Cardiac fibroblast (primary cell): ENCODE measurements at places on chromosomes 5 and 9.
A peak's percentile ranks its signal among the peaks of the same experiment; 100 is the strongest.

DNA sequence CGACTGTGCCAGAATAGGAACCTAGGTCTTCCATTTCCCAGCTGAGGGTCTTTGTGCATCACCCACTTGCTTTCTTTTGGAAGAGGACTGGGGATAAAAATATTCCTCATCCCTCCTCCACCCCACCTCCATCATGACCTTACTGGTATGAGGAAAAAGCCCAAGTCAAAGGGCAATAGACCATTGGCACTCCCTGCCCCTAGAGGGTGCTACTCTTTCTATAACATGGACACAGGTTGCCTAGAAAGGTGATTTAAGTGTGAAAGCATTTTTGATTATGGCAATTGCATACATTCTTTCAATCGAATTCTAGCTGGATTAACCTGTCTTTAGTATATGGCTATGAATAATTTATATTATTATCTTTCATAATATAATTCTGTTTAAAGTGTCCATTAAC lies 22.8 kb upstream of the ZNF618 start:
- peak; percentile 7 for DNase-seq

DNA sequence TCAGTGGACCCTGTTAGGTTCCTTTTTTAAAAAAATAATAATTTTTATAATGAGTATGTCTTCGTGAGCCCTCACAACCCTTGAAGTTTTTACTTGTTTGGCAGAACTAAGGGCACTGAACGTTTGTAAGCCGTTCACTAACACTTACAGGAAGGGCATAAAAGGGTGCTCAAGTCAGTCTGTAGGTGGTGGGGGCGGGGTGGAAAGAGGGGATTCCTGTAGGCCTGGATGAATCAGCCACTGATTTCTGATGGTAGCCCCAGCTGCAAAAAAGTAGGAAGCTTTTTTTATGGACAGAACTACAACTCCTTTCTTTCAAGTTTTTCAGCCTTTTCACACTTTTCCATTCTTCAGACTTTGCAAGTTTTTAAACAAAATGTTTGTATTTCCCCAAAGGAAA lies 35.8 kb downstream of the PIK3R1 start:
- DNase-seq, result peak; percentile 50

- no peak for DNase-seq
Measured at GRCh38 chr5:158349987-158350386, 491.0 kb upstream of the CLINT1 start.

- DNase-seq, result no peak
Measured at GRCh38 chr9:130172858-130173665, 858 bp downstream of the NCS1 start.

- no peak for DNase-seq
Measured at GRCh38 chr9:120885958-120886357, 9.0 kb upstream of the PHF19 start.

GRCh38 chr5:113274836-113275414 lies 159.9 kb downstream of the TSSK1B start:
- no peak for DNase-seq

DNA sequence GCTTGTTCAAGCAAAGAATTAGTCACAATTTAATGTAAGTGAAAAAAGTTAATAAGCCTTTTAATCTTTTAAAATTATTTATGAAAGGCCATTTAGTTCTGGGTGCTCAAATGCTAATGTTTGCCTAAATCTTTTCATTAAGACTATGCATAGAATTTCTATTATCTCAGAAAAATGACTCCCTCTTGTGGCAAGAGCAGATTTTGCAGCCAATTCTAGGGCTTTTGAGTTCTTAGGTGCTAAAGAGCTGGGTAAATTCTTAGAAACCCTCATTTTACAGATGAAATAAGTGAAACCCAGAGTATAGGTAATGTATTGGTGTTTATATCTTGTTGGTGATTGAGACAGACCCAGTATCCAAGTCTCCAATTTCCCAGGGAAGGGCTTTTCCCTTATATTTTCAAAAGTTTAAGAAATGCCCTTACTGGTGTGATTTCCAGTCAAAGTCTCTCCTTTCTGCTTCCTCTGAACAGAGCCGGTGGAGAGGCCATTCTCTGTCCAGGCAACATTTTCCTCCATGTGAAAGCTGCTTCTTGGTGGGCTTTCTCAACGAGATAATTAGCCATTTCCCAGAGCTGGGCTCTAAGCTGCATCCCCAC lies 24.1 kb upstream of the PCSK5 start:
- DNase-seq, result peak; percentile 67

DNA sequence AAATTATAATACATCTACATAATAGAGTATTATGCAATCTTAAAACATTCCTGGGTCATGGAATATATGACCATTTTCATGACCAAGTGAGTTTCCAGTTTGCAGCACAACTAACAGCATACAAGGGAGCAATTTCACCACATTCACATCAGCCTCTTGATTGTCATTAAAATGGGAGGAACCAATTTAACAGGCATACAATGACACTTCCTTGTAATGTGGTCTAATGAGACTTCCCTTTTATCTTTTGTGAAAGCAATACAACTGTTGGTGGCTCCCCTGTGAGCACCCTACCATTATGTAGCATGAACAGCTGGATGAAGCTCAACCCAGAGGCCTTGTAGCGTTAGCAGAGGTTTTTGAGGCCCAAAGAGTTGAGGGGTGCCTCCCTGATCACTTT lies 13.6 kb upstream of the TMOD1 start:
- no peak for DNase-seq

DNA sequence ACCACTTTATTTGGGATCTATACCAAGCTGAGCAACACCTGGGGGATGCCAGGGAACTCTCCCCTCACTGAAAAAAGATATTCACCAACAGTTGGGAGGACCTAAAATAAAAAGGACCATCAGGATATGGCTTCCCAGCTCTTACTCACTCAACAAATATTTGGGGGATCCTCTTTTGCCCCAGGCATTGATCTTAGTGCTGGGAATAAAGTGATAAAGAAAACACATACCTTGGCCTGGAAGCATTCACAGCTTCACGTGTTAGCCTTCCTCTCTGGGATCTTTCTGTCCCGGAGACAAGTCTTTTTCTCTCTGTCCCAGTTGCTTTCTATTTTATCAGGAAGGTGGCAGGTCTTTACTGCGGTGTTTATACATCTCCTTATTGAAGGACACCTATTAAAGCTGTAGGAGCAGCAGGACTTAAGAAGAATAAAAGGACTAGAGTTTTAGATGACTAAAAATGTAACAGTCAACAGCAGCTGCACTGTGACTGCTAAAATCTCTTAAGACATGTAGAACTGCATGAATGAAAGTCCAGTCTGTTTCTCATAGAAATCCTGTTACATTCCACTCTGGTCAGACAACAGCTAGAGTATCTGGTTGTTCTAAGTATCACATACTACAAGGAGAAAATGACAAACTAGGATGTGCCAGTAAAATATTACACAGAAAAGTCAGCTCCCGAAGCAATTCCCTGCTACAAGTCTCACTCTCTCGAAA lies 90.0 kb upstream of the ITGA2 start:
- DNase-seq, result no peak

- peak; percentile 70 for DNase-seq
Measured at GRCh38 chr5:115068239-115069086, 101.2 kb downstream of the TRIM36 start.

DNA sequence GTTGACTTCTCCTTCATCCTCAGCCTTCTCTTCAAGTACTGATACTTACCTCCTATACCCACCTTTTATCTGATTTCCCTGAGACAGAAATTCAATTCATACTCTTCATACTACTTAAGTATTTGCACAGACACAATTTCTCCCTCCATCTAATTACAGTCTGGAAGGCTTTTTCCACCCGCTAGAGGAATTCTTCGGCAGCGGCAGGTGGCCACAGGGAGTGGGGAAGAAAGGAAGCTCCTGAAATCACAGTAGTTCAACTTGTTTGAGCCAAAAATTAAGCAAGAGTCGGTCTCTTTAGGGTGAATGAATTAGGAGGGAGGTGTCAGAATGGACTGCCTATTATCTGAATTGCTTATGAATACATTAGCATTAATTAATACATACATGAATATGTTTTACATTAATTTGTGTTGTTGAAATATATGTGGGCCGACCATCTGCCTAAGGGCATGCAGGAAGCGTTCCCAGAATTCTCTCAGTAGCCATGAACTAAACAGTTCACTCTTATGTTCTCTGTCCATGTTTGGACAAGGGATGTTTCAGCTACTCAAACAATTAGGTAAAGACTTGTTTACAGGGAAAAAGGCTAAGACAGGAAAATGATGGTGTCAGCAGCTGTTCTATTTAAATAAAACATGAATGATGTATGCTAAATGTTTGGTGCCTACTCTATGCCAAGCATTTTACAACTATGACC lies 101.4 kb upstream of the SMARCA2 start:
- no peak for DNase-seq

DNA sequence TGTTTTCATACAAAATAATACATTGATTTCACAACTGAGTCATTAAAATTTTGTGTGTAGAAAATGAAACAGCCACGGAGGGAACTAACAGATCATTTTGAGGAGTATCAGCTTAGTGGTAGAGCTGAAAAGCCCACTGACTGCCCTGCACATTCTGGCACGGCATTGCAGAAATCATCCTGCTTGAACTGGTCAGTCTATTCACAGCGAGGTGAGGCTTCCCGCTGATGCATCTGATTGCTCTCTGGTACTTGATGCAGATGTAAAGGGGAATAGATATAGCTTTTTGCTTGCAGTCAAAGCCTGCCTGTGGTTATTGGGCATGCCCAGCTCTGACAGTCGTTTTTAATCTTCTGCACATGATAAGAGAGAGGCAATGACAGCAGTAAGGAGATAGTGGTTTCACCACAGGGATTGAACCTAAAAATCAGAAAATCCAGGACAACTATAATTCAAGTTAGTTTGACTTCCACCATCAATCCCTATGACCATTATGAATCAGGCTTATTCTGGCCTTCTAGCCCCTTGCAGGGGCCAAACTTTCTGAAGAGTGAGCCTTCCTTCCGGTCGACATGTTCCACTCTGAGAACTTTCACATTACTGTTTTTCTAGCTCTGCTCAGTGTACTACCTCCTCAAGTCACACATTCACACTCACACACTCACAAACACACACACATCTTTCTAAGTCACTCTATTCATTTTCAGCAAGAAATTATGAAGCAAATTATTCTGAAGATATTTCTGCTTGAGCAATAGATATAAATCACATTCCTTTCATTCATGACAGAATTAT lies 782.8 kb upstream of the NUDT12 start:
- DNase-seq, result peak; percentile 18

GRCh38 chr5:154311362-154311761 lies 120.8 kb downstream of the GALNT10 start:
- no peak for DNase-seq

- no peak for DNase-seq
Measured at GRCh38 chr5:82828211-82828610, 249.0 kb downstream of the TMEM167A start.

- peak; percentile 53 for DNase-seq
Measured at GRCh38 chr5:116002116-116002906, 30.0 kb upstream of the ARL14EPL start.

- peak; percentile 89 for DNase-seq
Measured at GRCh38 chr5:10702040-10702629, 58.9 kb downstream of the DAP start.

- DNase-seq, result peak; percentile 79
Measured at GRCh38 chr5:145975361-145976066, 39.1 kb downstream of the SH3RF2 start.

GRCh38 chr5:27502236-27502635 lies 463.9 kb upstream of the CDH9 start:
- DNase-seq, result no peak

GRCh38 chr9:70079417-70080037 lies 35.9 kb downstream of the MAMDC2 start:
- peak; percentile 38 for DNase-seq

DNA sequence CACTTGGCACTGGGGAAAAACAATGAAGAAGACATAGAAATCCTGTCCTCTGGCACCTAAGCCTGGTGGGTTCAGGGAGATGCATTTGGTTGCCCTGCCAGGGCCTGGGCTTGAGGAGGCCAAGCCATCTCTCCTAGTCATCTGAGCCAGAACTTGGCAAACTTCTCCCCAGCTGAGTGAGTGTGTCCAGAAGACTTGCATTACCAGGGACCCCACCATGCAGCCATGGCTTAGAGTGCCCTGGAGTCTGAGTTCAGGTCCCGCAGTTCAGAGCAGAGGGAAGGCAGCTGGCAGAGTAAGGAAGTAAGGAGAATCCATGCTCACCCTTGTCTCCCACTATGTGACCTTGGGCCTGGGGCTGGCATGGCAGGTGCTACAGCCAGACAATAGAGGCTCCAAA lies 37.4 kb upstream of the FCN1 start:
- DNase-seq, result no peak

- no peak for DNase-seq
Measured at GRCh38 chr9:126635061-126635460, 21.3 kb downstream of the LMX1B start.

DNA sequence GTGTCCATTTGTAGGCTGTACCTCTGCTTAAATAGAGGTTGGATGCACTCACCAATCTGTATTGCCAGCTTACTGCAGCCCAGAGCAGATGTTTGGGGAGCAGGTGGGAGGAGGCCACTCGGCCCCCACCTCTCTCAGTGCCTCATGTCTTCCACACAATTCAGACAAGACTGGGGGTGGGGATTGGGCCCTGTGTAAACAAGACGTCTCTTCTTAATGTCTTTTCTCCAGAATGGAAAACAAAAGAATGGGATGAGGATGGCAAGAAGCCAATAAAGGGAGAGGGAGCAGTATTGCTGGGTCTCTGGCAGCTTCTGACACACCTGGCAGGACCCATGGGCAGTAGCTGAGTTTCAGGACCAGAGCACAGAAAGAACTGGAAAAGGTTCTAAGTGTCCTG lies 64.9 kb downstream of the SIL1 start:
- no peak for DNase-seq

DNA sequence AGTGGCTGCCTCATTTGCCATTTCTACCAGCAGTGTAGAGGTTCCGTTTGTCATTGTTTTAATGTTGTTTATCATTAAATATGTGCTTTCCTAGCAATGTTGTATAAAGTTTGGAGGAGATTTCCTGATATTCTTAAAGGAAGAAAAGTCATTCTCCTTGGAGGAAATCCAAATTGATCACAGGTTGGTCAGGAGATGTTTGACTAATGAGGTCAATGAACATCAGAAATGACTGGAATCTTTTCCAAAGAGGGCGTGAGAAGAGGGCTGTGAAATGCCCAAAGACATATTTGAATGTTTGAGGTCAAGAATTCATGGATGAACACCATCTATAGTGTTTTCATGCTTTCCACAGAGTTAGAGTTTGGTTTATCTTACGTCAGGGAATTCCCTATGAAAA lies 471.3 kb downstream of the MAT2B start:
- no peak for DNase-seq

- peak; percentile 32 for DNase-seq
Measured at GRCh38 chr5:169545762-169546161, 37.8 kb upstream of the SPDL1 start.

DNA sequence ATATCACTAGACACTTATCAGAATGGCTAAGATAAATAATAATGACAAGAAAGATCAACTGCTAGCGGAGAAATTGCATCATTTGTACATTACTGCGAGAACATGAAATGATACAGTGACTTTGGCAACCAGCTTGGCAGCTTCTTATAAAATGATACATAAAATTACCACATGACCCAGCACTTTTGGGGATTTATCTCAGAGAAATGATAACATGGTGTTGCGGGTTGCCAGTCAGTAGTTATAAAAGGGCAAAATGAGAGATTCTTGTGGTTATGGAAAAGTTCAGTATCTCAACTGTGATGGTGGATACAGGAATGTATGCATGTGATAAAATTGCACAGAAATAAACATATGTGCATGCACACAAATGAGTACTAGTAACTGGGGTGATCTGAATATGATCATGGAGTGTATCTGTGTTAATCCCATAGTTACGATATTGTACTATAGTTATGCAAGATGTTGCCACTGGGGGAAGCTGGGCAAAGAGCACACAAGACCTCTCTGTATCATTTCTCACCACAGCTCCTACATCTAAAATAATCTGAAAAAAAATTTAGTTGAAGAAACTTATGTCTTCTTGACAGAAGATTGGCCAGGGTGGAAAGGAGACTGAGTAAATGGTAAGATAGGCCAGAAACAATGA lies 128.9 kb downstream of the NXNL2 start:
- peak; percentile 77 for DNase-seq
